Femur (tissue), 1 donor: ENCODE measurements at places on chromosomes 2 and 18.

GRCh38 chr2:240561325-240561971, 1.3 kb downstream of the DUSP28 start:
- peak; percentile 11 for DNase-seq

DNA sequence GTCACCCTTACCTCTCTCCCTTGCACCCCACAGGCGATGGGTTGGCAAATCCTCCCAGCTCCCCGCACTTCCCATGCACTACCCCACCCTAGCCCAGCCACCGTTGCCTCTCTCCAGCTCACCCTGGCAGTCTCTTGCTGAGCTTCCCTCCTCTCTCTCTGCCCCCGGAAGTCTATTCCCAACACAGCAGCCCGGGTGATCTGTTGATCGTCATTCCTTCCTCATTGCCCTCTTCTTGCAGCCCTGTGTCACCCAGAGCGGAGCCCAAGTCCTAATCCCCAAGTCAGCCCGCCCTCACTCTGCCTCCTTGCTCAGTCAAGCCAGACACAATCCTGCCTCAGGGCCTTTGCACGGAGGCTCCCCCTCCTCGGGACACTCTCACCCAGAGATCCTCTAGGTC, 55.2 kb downstream of the CIB4 start:
- DNase-seq, result peak; percentile 5

DNA sequence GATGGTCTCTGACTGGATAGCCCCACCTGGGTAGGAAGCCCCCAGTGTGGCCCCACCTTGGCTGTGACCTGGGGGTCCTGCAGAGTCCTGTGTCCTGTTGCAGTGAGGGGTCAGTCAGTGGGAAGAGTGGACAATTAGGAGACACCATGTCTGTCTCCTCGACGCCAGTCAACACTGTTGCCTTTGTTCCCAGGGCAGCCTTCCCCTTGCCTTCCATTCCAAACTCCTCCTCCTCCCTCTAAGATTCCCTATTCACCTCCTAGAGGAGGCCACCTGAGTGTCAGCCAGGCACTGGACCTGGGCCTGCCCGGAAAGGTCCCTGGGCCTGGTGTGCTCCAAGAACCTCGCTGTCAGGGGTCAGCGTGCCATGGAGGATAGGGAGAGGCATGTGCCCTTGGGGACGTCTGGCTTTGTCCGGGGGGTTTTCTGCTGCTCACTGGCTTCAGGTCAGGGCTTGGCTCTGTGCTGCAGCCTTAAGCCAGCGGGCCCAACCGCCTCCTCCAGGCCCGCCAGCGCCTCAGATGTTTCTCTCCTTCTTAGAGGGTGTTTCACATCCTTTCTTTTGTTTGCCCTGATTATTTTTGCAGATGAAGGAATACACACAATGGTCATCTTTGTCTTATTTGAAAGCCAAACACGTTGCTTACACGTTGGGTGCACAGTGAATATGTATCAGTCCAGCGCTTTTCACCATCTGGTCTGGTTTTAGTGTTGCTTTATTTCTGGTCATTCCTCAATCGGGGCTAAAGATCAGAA, 68.9 kb downstream of the HPCAL1 start:
- DNase-seq, result no peak

DNA sequence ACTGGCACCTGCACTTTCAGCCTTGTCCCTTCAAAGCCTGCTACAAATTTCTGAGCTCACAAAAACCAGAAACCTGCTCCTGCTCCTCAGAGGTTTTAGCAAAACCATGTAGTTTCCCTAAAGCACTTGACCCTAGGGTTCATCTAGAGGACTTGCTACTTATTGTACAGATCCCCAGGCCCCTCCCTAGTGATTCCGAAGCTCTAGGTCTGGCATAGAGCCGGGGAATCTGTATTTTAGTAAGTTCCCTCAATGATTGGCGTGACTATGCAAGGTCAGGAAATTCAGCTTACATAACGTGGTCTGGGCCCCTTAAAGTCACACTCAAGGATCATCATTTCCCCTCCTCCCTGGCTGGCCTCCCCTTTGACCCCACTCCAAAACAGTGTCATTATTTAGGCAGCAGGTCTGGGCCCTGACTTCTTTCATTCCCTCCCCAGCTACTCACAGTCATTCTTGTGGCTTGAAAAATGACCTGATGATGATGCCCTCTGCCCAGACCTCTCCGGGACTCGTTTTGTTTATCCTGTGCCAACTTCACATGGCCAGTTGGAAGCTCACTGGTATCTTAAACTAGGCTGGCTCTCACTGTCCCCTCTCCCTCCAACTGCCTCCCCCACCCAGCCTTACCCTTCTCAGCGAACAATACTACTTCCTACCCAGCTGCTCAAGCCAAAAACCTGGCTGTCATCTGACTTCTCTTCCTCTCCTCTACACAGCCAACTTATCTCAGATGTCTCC, 36.0 kb downstream of the WDFY1 start:
- no peak for DNase-seq

DNA sequence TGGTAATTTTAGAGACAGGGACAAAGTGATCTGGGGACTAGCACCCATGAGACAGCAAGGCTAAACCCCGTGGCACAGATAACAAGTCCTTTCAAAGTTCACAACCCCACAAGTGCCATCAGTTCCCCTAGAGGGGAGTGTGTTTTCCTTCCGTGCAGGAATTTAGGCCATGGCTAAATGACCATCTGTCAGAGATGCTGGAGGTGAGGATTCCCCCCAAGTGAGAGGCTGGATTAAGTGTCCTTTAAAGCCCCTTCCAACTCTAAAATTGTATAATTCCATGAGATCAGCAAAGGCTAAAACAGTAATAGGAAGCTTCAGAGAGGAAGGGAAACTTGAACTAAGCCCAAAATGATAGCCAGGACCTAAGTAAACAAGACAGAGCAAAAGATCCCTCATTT, 8.7 kb downstream of the FEZ2 start:
- DNase-seq, result no peak

GRCh38 chr2:18154259-18154658, 275.8 kb downstream of the KCNS3 start:
- DNase-seq, result no peak

- DNase-seq, result no peak
These were observed 72.1 kb upstream of the FAM237A start for GRCh38 chr2:206570199-206570598.

GRCh38 chr2:212249451-212249850, 289.2 kb downstream of the ERBB4 start:
- no peak for DNase-seq

DNA sequence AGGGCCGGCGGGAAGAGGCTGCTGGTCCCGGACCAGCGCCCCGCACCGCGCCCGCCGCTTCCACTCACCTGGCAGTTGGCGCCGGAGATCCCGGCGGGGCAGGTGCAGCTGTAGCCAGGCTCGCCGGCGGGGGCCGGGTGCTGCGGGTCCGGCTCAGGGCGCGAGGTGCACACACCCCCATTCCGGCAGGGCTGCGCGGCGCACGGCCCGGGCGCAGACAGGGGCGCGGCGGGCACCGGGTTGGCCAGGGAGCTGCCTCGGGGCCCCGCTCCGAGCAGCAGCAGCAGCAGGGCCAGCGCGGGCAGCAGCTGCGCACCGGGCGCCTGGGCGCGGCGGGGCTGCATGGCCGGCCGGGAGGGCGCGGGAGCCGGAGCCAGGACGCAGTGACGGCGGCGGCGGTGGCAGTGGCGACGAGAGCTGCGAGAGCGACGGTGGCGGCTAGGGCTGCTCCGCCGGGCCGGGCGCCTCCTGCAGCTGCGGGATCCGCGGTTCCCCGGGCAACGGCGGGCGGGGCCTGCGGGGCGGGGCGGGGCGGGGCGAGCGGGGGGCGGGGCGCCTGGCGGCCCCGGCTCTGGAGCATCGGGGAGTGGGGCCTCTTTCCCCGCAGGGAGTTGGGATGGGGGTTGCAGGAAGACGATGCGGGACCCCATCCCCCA, at the start of gene DNER:
DNER (minus strand) TSS at position 476 of the 656 bp plus-strand sequence; CDS start at position 344, 132 bp downstream.
- DNase-seq, result peak; percentile 26

DNA sequence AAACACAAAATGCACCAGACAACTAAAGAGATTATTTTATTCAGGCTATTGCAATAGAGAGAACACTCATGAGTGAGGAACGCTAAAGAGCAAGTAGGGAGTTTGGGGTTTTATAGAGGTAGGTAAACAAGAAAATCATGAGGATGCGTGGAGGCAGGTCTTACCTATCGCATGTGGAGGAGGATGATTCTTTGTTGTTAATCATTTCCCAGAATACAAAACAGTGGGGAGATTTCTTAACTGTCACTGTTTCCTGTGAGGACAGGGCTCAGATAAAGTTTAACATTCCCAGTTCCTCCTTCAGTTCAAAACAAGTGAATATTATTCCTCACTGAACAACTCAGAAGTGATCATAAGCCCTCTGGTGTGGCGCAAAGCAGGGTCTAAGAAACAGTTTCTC, 156.1 kb upstream of the MGAT5 start:
- DNase-seq, result no peak

DNA sequence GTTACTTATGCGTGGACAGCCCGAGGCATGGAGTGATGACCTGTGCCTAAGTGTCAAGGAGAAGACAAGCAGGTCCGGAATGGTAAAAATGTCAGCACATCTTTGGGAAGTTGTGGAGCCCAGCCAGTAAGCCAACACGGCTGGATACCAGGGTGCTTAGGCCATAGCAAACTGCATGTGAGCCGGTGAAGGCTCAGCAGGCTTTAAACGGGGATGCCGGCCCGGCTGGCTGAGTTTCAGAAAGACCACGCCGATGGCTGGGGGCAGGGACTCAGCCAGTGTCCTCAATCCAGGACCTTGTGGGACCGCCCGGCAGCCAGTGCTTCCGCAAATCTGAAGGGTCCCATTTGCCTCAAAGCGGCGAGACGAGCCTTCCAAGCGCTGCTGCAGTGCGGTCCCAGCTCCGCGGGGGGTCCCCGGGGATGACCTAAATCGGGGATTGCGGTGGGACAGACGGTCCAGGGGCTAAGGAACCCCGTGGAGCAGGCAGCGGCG, 946 bp upstream of the AGAP1 start:
- peak; percentile 34 for DNase-seq

DNA sequence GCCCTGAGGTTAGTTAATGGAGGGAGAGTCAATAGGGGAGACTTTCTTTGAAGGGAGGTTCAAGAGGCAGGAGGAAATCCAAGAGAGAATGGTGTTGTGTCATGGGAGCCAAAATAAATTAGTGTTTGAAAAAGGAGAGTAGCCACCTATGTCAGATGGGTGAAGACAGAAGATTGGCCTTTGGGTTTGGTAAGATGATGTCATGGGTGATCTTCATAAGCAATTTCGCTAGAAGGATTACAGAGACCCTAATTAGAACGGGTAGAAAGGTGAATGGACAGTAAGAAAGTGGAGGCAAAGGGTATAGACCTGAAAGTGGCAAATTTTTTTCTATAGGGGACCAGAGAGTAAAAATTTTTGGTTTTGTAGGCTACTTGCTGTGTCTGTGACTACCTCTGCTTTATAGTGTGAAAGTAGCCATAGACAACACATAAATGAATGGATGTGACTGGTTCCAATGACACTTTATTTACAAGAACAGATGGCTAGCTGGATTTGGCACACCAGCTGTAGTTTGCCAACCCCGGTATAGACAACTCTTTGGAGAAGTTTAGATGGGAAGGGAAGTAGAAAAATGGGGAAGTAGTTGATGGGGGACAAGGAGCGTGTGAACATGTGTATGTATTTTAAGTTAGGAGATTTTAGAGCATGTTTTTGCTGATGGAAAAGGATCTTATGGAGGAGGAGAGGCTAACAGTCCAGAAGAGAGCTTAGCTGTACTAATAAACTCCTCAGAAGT, 9.3 kb downstream of the STAMBP start:
- no peak for DNase-seq

DNA sequence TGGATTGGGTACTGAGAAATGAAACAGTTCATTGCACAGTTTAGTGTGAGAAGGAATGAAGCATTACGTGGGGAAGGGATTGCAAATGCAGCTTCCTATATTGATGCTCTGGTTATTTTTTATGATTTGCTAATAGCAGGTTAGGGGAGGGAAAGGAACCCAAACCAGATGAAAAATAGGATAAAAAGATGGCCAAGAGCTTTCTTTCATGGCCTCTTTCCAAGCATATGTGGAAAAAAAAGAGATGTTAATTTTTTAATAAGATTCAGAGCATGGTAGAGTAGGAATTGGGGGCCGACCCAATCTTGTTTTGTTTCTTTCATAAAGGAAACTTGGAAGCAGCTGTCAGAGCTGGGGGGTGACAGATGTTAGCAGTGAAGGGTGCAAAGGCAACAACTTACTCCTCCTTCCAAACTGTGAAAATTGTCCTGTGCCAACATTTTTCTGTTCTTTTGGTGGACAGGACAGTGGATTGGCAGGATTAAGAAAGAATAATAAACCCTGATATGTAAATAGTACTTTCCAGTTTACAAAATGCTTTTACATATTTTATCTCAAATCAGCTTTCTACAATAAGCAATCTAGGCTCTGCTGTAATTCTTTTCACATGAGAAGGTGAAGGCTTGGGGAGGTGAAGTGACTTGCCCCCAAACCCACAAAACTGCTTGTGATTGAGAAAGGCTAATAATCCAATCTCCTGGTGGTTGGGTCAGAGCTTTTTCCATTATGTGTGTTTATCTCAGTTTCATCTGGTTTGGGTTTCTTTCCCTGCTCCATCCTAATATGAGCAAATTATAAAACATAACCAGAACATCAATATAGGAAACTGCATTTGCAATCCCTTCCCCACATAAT, 270.1 kb downstream of the ETAA1 start:
- DNase-seq, result no peak

DNA sequence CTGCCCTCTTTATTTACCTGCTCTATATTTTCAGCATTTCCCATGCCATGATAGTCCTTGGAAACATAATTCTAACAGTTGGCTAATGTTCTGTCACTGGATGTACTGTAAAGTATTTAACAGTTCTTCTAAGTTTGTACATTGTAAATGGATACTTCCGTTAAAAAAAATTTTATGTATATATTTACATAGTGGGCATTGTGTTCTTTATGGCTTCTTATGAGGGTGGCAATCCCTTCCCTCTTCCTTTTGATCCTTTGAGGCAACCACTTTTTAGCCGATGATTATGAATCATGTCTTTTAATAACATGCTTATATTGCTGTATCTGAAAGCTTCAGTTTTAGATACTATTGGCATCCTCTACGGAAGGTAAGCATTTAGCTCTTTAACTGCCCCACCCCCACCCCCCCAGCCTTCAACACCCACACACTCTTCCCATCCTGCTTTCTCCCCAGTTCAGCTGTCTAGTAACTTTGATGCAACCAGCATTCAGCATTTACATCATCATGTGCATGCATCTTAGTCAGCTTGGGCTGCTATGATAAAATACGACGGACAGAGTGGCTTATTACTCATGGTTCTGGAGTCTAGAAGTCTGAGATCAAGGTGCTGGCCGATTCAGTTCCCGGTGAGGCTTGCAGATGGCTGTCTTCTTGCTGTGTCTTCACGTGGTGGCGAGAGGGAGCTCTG, 21.0 kb upstream of the EDAR start:
- DNase-seq, result no peak

DNA sequence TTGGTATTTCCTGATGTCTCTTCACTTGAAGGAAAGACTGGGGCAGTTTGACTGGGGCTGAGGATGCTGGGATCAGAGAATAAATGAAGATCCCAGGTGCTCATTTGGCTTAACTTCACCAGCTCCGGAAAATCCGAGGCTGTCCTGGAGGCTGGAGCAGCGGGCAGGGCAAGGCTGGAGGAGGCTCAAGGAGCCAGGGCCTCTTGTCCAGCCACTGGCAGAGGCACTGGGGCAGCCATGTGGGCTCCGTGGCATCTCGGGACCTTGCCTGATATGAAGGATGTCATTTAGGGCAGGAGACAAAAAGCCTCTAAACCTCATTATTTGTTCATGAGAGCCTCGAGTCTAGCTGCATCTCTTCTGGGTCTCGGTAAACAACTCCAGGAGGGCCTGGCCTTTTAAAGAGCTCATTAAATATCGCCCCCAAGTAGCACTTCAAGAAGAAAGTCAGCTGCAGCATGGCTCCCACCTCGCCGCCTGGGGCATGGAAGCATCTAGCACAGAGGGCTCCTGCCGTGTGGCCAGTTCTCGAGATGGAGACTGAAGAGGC, 13.5 kb upstream of the GPR55 start:
- DNase-seq, result no peak

GRCh38 chr2:41878716-41879234, 169.0 kb upstream of the PKDCC start:
- DNase-seq, result peak; percentile 63
